Renal pelvis (tissue), 12 donors: ENCODE measurements at places on chromosomes 7 and 10. TPM values are rescaled to one million over a fixed set of nuclear protein-coding genes. Genes with fewer than 3 reads are reported as not detected.
A peak's percentile ranks its signal among the peaks of the same experiment; 100 is the strongest.

Gene CFTR
- 11.5 TPM for polyA plus RNA-seq

- DNase-seq: no peak
These were observed 93.8 kb downstream of the INPP5A start for GRCh38 chr10:132631338-132631735.

DNA sequence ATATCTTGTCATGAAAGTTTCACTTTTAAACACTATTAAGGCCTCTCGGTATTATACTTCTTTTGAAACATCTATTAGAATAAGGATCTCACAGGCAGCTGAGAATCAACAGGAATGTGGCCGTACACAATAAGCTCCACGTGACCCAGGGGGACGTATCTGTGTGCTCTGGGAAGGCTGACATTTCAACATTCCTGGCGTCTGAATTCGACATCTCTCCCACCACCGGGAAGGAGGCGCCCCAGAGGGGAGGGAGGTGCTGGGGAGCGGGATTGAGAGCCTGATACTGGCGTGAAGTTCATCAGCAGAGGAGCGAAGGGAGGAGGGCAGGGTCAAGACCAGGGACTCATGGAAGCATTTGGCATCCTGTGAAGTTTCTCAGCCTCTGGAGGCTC, 401.3 kb downstream of the DNAJB6 start:
- DNase-seq: peak; percentile 56

DNA sequence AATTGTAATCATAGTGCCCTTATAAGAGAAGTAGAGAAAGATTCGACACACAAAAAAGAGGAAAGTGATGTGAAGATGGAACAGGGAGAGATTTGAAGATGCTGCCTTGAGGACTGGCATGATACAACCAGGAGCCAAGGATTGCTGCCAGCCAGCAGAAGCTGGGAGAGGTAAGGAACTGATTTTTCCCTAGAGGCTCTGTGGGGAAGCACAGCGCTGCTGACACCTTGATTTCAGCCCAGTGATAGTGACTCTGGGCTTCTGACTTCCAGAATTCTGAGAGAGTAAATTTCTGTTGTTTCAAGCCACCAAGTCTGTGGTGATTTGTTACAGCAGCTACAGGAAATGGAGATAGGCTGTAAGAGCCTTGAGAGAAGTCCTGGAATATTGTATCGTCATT, 98.2 kb downstream of the RAB11FIP2 start:
- DNase-seq: no peak

Gene GBX1
- polyA plus RNA-seq: not detected

DNA sequence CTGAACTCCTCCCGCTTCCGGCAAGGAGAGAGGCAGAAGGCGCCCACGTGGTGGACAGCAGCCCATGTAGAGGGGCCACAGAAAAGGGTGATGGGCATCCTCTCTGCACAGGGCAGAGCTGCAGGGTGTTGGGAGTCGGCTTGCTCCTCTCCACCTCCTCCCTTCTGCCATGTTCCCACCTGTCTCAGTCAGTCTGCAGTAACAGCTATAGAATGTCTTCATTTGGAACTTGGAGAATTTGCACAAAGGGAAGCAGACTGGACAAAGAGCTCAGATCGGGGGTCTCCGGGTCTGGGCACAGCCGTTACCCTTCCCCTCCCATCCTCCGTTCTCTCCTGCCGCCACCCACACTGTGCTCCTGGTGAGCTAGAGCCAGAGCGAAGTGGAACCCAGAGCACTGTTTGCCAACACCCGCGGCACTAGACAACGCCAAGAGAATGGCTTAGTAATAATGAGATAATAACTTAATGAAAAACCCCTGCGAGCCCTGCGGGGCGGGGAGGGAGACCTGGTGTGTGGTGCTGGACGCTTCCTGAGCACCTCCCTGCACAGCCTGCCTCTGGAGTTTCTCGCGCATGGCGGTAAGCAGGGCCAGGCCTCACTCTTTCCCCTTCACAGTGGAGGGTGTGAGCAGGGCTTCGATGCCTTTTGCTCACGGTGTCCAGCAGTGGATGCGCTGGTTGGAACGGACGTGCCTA, 254.7 kb downstream of the PAXIP1 start:
- DNase-seq: no peak

Gene OR2A5
- 0.36 TPM for polyA plus RNA-seq

DNA sequence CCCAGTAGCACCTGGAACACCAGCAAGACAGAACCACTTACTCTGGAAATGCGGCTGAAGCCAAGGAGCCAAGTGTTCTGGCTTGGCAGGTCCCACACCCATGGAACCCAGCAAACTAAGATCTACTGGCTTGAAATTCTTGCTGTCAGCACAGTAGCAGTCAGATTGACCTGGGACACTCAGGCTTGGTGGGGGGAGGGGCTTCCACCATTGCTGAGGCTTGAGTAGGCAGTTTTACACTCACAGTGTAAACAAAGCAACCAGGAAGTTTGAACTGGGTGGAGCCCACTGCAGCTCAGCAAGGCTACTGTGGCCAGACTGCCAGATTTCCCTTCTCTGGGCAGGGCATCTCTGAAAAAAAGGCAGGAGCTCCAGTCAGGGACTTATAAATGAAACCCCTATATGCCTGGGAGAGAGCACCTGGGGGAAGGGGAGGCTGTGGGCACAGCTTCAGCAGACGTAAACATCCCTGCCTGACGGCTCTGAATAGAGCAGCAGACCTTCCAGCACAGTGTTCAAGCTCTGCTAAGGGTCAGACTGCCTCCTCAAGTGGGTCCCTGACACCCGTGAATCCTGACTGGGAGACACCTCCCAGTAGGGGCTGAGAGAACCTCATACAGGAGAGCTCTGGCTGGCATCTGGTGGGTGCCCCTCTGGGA, 121.2 kb downstream of the MTERF1 start:
- no peak for DNase-seq

DNA sequence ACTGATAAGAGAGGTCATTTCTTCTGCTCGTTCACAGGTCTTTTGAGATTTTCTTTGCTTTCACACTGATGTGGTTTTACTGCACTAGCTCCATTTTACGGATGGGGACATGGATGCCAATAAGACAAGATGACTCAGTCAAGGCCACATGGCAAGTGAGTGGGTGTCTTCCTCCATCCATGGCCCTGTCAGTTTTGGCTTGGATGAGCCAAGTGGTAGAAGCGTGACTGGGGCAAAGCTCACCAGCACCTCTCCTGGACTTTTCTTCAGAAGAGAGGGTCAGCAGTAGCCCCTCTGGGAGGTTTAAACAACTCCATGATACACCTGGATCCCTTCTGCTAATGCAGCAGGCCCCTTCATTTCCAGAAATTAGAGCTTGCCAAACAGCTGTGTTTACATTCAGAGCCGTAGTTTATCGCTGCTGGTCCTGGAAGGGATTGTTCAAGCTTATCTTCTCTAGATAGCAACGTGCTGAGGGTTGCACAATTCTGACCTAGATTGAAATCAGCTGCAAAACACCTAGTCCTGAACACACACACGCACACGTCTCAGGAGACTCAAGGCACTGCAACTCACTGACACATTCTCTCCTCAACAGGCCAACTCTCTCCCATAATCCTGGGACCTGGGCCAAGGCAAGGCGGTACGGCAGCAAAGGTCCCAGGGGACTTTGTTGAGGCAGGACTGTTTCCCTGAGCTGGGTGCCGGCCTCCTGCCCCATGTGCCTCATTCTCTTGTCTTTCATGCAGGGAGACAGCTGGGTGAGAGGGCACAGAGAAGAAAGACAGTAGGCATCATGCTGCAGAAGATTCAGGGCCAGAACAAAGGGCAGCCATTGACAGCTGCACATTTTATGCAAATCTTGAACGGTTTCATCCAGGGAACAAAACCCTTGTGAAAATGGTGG, 14.2 kb upstream of the PDCD4 start:
- DNase-seq: no peak

Gene TUBB8
- polyA plus RNA-seq: 1.5 TPM

Gene CHCHD1
- polyA plus RNA-seq: 55.2 TPM

- DNase-seq: no peak
These were observed 14.3 kb downstream of the CALML3 start for GRCh38 chr10:5538892-5539651.

DNA sequence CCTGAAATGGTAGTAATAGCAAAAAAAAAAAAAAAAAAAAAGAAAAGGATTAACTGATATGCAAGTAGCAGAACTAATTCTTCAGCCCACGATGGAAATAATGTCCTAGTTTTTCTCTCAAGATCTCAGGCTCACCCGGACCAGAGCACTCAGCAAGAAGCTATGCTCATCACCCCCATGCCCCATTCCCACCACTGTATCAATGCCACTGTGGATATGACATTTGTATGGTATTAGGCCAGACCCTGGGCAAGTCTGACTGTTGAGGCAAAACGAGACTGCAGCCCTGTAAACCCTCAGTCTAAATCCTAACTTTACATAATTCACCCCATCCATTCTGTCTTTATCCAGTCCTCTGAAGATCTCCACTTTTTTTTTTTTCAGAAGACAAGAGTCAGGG, 186.1 kb upstream of the KLF14 start:
- no peak for DNase-seq

Gene TMEM168
- polyA plus RNA-seq: 51.2 TPM

Gene BAMBI
- polyA plus RNA-seq: 40.3 TPM

DNA sequence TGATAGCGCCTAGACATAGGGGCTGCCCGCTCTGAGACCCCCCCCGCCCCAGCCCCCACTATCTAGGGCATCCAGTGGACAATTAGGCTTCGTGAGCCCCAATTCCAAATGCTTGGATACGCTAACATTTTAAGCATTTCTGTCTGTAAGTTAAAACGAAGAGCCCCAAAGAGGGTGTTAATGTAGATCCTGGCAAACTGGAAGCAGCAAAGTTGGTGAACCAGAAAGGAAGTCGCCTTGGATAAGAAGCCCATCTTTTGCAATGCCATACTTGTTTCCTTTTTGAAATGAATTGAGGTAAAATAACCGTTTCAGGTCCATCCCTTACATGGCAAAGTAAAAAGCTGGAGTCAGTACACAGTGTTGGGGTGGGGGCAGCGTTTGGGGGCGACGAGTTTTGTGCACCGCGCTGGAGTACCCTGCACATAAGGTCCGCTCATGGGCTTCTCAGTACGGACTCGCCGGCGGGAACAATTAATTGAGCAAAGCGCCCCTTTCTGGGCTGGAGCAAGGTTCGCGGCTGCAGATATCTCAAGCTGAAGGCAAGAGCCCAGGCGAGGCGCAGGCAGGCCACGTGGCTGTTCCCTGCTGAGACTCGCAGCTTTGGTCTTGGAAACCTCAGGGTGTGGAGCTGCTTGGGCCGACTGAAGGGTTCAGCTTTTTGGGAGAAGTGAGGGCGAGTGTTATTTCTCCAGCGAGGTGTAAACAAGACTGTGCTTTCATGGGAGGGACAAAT, 1.4 kb upstream of the TWIST1 start:
- no peak for DNase-seq

GRCh38 chr10:42953684-42954674, 122.9 kb upstream of the RET start:
- DNase-seq: no peak

GRCh38 chr10:79923669-79924068, 25.2 kb downstream of the SFTPD start:
- DNase-seq: no peak

- DNase-seq: peak; percentile 80
These were observed 172.3 kb downstream of the ADAM12 start for GRCh38 chr10:126215746-126216631.

Gene ZSCAN25
- 19.0 TPM for polyA plus RNA-seq

DNA sequence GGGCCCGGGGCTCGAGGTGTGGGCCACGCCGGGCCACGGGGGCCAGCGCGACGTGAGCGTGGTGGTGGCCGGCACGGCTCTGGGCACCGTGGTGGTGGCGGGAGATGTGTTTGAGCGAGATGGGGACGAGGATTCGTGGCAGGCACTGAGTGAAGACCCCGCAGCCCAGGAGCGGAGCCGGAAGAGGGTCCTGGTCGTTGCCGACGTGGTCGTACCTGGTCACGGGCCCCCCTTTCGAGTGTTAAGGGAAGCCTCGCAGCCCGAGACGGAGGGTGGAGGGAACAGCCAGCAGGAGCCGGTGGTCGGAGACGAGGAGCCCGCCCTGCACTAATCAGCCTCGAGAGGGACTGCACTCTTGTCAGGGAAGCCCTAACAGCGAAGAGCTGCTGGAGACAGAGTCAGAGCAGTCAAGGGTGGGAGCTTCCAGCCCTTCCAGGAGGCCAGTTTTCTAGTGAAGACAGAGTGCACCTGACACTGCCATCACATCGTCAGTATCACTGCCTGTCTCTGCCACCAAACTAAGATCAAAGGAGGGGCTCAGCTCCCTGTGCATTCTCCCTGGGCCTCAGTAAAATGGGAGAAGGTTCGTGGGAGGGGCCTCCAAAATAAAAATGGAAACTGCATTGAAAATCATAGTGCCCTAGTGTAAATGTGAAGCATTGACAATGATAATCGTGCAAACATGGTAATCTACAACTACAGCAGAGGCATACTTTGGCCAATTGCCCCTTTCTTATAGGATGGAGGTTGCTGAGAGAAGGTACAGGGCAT, 1.3 kb downstream of the MBLAC1 start:
- no peak for DNase-seq

Gene NKX1-2
- polyA plus RNA-seq: not detected

- DNase-seq: no peak
These were observed 516.5 kb downstream of the PHTF2 start for GRCh38 chr7:78315119-78315518.

GRCh38 chr7:132865366-132866143, 216.3 kb downstream of the CHCHD3 start:
- DNase-seq: no peak

Gene DHX32
- polyA plus RNA-seq: 25.2 TPM

- DNase-seq: no peak
These were observed 15.9 kb downstream of the ADCY1 start for GRCh38 chr7:45589915-45590678.

- no peak for DNase-seq
These were observed 29.4 kb upstream of the TNRC18 start for GRCh38 chr7:5452937-5453540.

GRCh38 chr7:65827366-65827765, 45.5 kb upstream of the VKORC1L1 start:
- no peak for DNase-seq

GRCh38 chr7:46218461-46219200, 297.6 kb upstream of the IGFBP3 start:
- DNase-seq: no peak

- no peak for DNase-seq
These were observed 106.8 kb downstream of the ARHGAP22 start for GRCh38 chr10:48497780-48498770.

- no peak for DNase-seq
These were observed 69.4 kb upstream of the GSDME start for GRCh38 chr7:24826662-24827020.

DNA sequence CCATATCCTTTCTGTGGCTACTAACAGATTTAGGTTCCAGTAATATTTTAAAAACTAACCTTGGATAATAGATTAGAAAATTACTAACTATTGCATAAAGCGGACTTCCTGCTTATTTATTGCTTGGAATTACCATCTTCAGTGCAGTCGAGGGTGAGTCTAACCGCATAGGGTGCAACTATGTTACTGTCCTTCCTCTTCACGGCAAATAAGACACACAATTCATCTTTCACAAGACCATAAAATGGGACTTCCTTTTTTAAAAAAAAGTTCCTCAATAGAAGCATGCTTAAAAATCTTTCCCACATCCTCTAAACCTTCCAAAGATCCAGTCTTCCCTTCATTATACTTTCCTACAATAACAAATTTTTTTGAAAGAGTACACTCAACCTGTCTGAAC, 2.1 kb downstream of the SLC25A40 start:
- DNase-seq: no peak

DNA sequence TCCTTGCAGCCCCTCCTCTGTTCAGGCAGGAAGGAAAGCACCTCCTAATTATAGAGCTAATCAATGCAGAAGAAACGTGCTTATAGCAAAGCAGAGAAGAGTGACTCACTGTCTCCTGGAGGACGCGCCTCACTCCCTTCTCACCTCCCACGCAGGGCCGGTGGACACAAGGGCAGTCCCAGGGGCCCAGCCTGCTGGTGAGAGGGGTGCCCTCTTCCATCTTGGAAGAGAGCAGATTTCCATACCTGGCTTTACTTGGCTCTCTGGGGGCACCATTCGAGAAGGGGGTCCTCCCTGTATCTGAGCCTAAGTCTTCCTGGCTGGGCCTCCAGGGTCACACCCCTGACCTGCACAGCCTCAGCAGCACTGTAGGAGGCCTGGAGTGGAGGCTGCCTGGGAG, 55.8 kb downstream of the RASGEF1A start:
- no peak for DNase-seq
